HuH-7.5 (cell line): ENCODE measurements at places on chromosomes 12 and 14.
A peak's percentile ranks its signal among the peaks of the same experiment; 100 is the strongest.

DNA sequence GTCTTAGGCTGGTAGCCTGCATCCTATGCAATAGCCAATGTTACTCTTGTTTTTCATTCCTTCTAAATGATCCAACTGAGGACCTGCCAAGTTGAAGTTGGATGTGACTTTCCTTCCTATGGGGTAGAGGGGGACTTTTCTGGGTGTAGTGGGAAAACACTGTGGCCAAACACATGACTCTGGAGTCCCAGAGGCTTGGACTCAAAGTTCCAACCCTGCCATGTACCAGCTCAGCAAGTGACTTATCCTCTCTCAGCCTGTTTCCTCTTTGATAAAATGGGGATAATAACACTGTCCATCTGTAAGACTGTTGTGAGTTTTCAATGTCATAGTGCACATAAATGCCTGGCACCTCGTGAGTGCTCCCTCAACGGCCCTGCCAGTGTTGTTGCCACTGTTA lies 97.0 kb downstream of the ZFP36L1 start:
- no peak for DNase-seq

GRCh38 chr14:25067600-25067999 lies 17.7 kb upstream of the STXBP6 start:
- DNase-seq: no peak

GRCh38 chr14:81519200-81520011 lies 14.2 kb downstream of the SEL1L start:
- no peak for DNase-seq

GRCh38 chr14:85895603-85896002 lies 365.7 kb downstream of the FLRT2 start:
- DNase-seq: no peak

DNA sequence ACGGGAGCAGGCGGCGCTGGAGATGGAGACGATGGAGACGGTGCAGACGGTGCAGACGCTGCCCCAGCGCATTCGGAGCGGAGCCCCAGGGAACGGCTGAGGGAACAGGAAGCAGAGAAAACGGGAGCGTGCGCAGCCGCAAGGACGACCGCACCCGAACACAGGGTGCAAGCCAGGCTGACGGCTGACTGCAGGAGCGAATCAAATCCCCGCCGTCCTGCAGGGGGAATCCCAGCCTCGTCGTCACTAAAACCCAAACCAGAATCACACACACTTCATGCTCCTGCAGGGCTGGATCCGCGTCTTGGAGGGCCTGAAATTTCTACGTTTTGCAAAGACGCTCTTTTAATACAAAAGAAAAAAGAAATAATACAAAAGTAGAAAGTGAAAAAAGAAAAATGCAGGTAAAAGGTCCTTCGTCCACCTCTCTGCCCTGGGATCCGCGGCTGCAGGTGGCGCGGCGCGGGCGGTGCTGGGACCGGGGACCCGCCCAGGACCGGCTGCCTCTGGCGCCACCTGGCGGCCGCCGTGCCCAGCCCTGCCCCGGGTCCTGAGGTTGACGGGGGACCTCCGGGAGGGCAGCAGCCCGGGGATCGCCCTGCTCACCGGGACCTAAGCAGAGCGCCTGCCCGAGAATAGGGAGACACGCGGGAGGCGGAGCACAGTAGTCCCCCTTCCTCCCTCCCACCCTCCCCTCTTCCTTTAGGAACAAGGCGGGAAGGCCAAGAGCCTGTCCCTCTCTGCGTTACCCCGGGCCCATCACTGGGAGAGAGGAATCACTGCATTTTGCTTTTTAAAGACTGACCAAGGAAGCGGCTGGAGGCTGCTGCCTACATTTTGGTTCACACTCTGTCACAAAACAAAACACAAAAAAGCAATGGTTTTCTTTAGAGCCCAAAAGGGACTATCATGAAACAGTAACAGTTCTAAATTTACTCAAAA lies 20.1 kb downstream of the STX2 start:
- peak; percentile 83 for DNase-seq
